Stomach (tissue), 19 donors: ENCODE measurements at places on chromosomes 11 and 22. TPM values are rescaled to one million over a fixed set of nuclear protein-coding genes. Genes with fewer than 3 reads are reported as not detected.

DNA sequence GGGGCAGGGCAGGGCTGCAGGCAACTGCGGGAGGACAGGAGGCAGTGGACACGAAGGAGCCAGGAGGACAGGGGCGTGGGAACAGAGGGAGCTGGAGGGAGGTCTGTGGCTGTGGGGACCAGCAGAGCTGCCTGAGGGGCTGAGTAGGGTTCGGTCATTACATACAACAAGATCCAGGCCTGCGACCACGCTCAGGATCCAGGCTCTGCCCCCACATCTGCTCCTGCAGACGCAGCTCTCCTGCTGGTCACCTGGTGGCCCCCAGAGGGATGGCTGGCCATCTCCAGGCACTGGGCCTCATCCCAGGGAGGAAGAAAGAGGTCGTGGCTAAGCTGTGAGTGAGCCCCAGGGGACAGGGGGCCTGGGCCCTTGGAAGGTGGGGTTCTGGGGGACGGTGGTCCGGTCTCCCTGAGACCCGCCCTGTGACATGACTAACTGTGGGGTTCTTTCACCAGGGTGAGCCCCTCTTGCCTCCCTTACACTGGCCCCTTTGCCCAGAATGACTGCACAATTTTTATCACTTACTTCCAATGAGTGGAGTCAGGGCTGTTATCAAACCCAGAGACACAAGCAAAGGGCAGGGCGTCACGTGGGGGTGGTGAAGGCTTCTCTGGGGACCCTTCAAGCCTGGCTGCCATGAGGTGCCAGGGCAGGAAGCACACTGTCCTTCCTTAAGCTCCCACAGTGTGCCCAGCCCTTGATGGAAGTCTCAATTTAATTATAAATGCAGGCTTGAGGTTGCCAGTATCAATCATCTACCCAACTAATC, 6.7 kb upstream of the APOBEC3A start:
- DNase-seq: no peak
- H3K4me3 ChIP-seq: no peak overlapping the region
- no peak overlapping the region for H3K27ac ChIP-seq
- H3K4me1 ChIP-seq: peaks cover 11% of the 10 kb centered on the region
- no peaks in the 10 kb centered on the region for H3K27me3 ChIP-seq
- H3K36me3 ChIP-seq: no peaks in the 10 kb centered on the region

The TRIM34 gene
- 0.29 TPM for total RNA-seq

DNA sequence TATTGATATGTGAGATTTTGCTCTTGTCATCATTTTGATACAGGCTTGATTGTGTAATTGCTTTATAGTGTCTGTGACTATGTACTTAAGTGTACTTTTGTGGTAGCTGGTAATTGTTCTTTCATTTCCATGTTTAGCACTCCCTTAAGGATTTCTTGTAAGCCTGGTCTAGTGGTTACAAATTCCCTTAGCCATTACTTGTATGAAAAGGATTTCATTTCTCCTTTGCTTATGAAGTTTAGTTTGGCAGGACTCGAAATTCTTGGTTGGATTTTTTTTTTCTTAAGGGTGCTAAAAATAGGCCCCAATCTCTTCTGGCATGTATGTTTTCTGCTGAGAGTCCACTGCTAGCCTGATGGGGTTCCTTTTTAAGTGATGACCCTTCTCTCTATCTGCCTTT, 346.8 kb downstream of the JRKL start:
- DNase-seq: no peak
- H3K27ac ChIP-seq: no peak overlapping the region
- H3K4me1 ChIP-seq: no peaks in the 10 kb centered on the region
- H3K27me3 ChIP-seq: no peaks in the 10 kb centered on the region
- no peak overlapping the region for H3K4me3 ChIP-seq

The E2F8 gene
- total RNA-seq: 9.9 TPM

DNA sequence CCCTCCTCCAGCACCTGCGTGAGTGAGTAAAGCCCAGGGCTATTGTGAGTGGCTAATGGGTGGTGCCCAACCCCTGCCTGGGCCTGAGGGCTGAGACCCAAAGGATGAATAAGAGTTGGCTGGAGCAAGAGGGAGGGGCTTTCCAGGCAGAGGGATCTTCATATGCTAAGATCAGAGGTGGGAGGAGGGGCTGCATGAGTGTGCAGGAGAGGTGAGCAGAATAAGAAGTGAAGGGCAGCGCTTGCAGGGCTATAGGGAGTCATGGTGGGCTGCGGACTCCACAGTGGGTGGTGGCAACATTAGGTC, 3.9 kb downstream of the EMID1 start:
- H3K4me3 ChIP-seq: no peak overlapping the region
- no peak for DNase-seq
- H3K36me3 ChIP-seq: no peaks in the 10 kb centered on the region

GRCh38 chr22:34414467-34415440, 494.5 kb upstream of the LARGE1 start:
- DNase-seq: no peak
- H3K27ac ChIP-seq: no peak overlapping the region
- H3K4me1 ChIP-seq: no peaks in the 10 kb centered on the region
- H3K27me3 ChIP-seq: no peaks in the 10 kb centered on the region
- H3K4me3 ChIP-seq: no peak overlapping the region
- no peaks in the 10 kb centered on the region for H3K36me3 ChIP-seq

The TECTA gene
- total RNA-seq: 1.1 TPM

GRCh38 chr11:86575208-86575855, 97.1 kb downstream of the ME3 start:
- H3K4me3 ChIP-seq: no peak overlapping the region
- H3K36me3 ChIP-seq: no peaks in the 10 kb centered on the region
- no peak overlapping the region for H3K27ac ChIP-seq

The HEPN1 gene
- not detected for total RNA-seq

DNA sequence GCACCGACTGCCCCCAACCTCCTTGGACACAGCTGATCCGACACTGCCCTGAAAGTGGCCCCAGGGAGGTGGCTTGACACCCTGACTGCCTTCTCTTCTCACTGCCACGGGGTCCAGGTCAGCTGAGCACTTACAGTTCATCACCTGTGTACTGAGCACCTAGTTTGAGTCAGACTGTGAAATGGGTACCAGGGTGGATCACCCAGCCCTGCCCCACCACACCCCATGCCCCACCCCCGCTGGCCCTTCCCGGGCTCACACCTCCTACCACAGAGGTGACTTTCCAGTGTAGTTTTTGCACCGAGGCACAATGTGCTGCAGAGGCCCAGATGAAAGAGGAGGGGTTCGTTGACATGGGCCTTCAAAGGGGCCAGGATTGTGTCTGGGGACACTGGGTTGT, 59.5 kb downstream of the PRDM11 start:
- H3K27ac ChIP-seq: no peak overlapping the region
- no peak overlapping the region for H3K4me3 ChIP-seq
- peaks cover 39% of the 10 kb centered on the region for H3K4me1 ChIP-seq
- H3K27me3 ChIP-seq: no peaks in the 10 kb centered on the region

DNA sequence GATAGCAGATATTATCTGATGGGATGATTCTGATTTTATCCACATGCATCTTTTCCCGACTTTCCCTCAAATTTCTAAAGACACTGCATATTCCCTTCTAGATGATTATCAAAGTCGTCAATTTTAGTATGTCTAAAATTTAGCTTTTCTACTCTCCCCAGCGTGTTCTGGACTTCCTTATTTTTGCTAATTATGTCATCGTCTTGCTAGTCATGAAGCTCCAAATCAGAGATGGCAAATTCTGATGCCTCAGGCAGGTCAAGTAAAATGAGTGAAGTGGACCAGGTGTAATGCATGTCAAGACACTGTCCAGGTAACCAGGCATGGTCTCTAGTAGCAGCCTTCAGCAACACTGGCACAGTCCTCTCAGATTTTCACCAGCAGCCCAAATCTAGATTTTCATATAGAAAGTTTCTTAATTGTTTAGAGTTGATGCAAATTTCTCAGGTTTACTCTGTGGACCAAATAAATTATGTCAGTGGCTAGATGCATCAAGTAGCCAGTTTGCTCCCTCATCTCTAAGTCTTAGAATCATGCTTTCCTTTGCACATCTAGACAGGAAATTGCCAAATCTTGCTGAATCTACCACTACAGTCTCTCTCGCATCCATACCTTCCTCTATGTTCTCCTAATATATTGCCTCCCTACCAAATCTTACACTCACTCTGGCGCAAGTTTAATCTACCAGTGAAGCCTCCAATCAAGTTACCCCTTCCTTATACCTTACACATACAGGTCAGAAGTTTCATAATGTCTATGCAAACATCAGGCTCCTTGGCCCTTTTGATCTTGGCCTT, 10.6 kb downstream of the HSD17B12 start:
- no peak overlapping the region for H3K4me3 ChIP-seq
- H3K27me3 ChIP-seq: no peaks in the 10 kb centered on the region
- H3K36me3 ChIP-seq: no peaks in the 10 kb centered on the region
- peaks cover 9% of the 10 kb centered on the region for H3K4me1 ChIP-seq

DNA sequence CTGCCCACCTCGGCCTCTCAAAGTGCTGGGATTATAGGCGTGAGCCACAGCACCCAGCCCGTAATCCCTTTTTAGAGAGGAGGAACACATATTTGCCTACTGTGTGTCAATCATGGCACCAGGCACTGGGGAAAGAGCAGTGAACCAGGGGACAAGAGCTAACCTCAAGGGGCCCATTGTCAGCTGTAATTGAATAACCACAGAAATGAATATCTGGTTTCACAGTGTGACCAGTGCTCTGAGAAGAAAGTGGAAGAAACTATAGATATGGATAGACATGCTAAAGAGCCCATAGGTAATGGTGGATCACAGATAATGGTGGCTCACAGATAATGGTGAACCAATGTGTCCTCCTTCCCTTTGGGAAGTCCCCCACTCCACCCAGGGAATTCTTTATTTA, 8.6 kb upstream of the KCTD14 start:
- peak overlapping the region; percentile 69 for H3K27ac ChIP-seq
- no peaks in the 10 kb centered on the region for H3K27me3 ChIP-seq
- no peak for DNase-seq
- H3K36me3 ChIP-seq: no peaks in the 10 kb centered on the region

The ADSL gene
- total RNA-seq: 167 TPM

The SEPTIN5 gene
- 18.2 TPM for total RNA-seq

The ZNF215 gene
- 1.0 TPM for total RNA-seq

- no peaks in the 10 kb centered on the region for H3K4me1 ChIP-seq
- no peak for DNase-seq
- H3K4me3 ChIP-seq: no peak overlapping the region
- H3K36me3 ChIP-seq: no peaks in the 10 kb centered on the region
Observed at GRCh38 chr11:130675917-130676316, 227.5 kb downstream of the ADAMTS15 start.

DNA sequence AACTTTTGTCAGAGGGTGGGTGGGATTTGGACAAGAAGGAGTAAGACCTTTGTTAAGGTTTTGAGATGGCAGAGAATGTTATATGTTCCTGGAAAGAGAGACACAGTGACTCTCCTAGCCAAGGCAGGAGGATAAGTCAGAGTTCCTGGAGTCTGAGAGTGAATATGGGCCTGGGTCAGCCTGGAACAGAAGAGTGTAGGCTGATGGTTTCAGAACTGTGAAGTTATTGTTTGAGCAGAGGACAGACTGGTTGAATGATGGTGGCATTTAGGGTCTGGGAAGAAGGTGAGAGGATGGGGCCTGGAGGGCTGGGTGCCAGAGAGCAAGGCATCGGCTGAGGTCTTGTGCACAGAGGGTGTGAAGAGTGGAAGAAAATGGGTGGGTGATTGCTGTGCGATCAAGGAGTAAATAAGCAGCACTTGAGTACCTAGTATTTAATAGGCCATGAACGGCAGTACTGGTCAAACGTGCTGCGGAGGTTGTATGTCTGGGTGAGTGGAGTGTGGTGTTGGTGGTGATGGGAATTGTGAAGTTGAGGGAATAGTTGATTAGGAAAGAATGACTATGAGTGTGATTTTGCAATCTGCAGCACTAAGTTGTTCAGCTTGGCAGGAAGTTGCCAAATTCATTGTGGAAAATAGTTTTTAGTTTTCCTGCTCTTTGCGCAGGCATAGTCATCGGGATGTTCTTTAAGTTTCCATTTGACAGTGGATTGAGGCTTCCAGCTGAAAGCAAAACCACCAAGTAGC, 1.8 kb downstream of the PANX1 start:
- peak overlapping the region; percentile 95 for H3K27ac ChIP-seq
- H3K36me3 ChIP-seq: no peaks in the 10 kb centered on the region
- H3K27me3 ChIP-seq: no peaks in the 10 kb centered on the region
- DNase-seq: no peak

DNA sequence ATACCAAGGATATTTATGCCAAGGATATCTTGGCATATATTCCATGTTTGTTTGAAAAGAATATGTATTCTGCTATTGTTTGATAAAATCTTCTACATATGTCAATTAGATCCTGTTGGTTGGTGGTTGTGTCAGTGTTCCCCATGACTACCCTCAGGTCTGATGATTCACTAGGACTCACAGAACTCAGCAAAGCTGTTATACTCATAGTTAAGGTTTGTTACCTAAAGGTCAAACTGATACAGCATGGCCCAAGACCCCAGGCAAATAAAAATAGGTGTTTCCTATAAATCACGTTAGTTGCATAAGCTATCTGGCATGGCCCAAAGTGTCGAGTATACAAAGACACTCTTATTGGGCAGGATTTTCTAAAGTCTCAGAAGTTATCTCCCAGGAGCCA, 30.2 kb upstream of the B3GNT6 start:
- H3K4me3 ChIP-seq: no peak overlapping the region
- no peaks in the 10 kb centered on the region for H3K4me1 ChIP-seq
- H3K36me3 ChIP-seq: no peaks in the 10 kb centered on the region
- H3K27ac ChIP-seq: no peak overlapping the region
- DNase-seq: no peak

The TCP11L1 gene
- total RNA-seq: 30.8 TPM

GRCh38 chr11:1488575-1489180, 2.1 kb upstream of the MOB2 start:
- DNase-seq: no peak
- H3K36me3 ChIP-seq: no peaks in the 10 kb centered on the region
- H3K4me1 ChIP-seq: peaks cover 78% of the 10 kb centered on the region

The SYT8 gene
- total RNA-seq: 13.4 TPM

The SHANK3 gene
- 2.5 TPM for total RNA-seq

- no peak for DNase-seq
- H3K27ac ChIP-seq: no peak overlapping the region
- H3K4me1 ChIP-seq: peaks cover 34% of the 10 kb centered on the region
- H3K27me3 ChIP-seq: no peaks in the 10 kb centered on the region
- no peak overlapping the region for H3K4me3 ChIP-seq
- H3K36me3 ChIP-seq: peaks cover 15% of the 10 kb centered on the region
Observed at GRCh38 chr11:74021998-74022397, 13.1 kb upstream of the UCP3 start.

GRCh38 chr11:38332046-38332445, 1734.0 kb upstream of the RAG2 start:
- no peaks in the 10 kb centered on the region for H3K27me3 ChIP-seq
- H3K4me1 ChIP-seq: no peaks in the 10 kb centered on the region
- no peak overlapping the region for H3K27ac ChIP-seq
- no peak for DNase-seq
- H3K36me3 ChIP-seq: no peaks in the 10 kb centered on the region
- H3K4me3 ChIP-seq: no peak overlapping the region

DNA sequence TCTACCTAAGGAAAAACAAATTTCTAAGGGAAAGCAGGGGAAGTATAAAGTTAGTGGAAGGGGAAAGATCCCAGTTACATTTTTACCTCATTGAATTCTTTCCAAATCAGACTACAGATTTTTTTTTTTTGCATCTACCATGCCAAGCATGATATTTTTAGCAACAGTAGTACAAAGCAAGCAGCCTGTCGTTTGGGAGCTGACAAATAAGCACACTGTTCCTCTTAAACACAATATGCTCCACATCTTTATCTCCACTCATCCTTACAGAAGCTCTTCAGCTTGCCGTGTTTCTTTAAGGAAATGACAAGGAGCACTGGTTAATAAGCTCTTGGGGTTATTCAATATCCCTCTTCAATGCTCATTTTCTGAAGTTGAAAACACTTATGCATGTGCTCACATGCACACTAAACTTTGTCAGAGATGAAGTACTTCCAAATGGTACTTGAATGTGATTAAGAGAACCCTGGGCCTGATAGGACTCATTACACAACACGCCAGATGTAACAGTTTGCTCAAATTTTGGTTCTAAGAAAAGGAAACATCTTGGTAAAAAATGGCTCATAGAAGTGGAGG, 53.8 kb downstream of the PAX6 start:
- no peak overlapping the region for H3K4me3 ChIP-seq
- H3K27me3 ChIP-seq: no peaks in the 10 kb centered on the region
